Heart right ventricle (tissue), 16 donors: ENCODE measurements at places on chromosomes 12 and 14. TPM values are rescaled to one million over a fixed set of nuclear protein-coding genes. Genes with fewer than 3 reads are reported as not detected.
A peak's percentile ranks its signal among the peaks of the same experiment; 100 is the strongest.

Gene MANSC4
- total RNA-seq, result not detected

Gene SYT10
- not detected for total RNA-seq

DNA sequence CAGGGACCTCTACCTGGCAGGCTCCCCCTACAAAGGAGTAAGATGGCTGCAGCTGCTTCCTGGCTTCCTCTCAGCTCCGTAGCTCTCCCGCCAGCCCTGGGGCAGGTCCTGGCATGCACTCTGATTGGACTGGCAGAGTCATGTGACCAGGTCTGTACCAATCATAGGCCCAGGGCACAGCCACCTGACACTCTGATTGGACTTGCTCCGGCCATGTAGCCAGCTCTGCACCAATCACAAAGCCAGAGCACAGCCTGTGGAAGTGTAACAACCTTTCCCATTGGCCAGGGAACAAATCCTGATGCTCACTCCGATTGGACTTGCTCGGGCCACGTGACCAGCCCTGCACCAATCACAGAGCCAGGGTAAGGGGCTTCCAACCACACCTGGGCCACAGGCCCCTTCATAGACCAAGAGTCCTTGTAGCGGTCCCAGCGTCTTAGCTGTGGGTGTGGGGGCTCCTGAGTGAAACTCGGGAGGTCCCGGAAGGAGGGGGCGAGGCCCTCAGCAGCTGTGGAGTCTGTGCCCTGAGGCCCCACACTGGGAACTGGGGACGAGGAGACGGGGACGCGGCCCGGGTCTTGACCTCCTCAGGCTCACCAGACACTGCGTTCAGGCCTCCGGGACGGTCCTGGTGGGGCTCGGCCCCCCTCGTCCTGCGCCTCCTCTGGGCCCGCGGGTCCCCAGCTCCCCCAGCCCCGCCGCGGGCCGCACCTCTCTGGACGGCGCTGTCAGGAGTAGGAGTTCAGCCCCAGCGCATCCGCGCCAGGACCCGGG, 210.6 kb downstream of the ADGRD1 start:
- H3K27ac ChIP-seq, result no peak overlapping the region
- no peak overlapping the region for H3K4me3 ChIP-seq
- H3K4me1 ChIP-seq, result no peaks in the 10 kb centered on the region
- H3K27me3 ChIP-seq, result peaks cover 11% of the 10 kb centered on the region
- H3K36me3 ChIP-seq, result no peaks in the 10 kb centered on the region

GRCh38 chr14:87397499-87397898, 595.5 kb downstream of the GALC start:
- H3K4me1 ChIP-seq, result no peaks in the 10 kb centered on the region
- H3K36me3 ChIP-seq, result no peaks in the 10 kb centered on the region
- H3K27ac ChIP-seq, result no peak overlapping the region
- H3K4me3 ChIP-seq, result no peak overlapping the region
- no peaks in the 10 kb centered on the region for H3K27me3 ChIP-seq

Gene SRGAP1
- 3.0 TPM for total RNA-seq

Gene RASSF8
- 18.8 TPM for total RNA-seq

Gene OR6C2
- total RNA-seq, result not detected

- H3K4me3 ChIP-seq, result no peak overlapping the region
- no peaks in the 10 kb centered on the region for H3K4me1 ChIP-seq
Observed at GRCh38 chr14:55587847-55588246, 7.8 kb downstream of the KTN1 start.

DNA sequence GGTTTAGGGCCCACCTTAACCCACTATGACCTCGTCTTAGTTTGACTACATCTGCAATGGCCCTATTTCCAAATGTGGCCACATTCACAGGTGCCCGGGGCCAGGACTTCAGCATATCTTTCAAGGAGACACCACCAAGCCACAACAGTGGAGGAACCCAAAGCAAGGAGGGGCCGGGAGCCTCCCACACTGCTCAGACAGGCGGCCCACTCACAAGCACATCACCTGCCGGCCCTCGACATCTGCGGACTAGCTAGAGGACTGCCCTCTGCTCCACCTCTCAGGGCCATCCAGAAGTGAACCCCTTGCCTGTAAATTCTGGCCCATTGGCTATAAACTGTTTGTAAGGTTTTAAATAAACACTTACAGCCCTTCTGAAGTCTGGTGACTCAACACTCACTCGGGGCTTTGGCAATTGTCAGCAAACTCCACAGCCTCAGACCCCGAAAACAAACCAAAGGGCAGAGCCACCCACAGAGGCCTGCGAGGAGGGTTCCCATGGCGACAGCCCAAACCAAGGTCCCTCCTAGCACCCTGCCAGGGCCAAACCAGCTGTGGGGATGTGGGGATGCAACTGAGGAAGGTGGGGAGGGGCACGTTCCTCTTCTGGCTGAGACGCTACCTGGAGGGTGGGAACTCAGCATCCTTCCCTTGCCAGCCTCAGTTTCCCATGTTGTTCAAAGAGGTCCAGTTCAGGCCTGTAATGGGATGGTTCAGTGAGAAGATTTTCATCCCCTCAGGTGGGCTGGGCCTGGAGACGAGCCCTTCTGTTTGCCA, 95.8 kb downstream of the DICER1 start:
- no peak overlapping the region for H3K27ac ChIP-seq
- H3K27me3 ChIP-seq, result no peaks in the 10 kb centered on the region
- no peaks in the 10 kb centered on the region for H3K4me1 ChIP-seq
- H3K4me3 ChIP-seq, result no peak overlapping the region
- DNase-seq, result no peak
- no peaks in the 10 kb centered on the region for H3K36me3 ChIP-seq

GRCh38 chr14:71714225-71714624, 218.0 kb upstream of the RGS6 start:
- H3K27me3 ChIP-seq, result no peaks in the 10 kb centered on the region
- H3K4me3 ChIP-seq, result no peak overlapping the region
- H3K4me1 ChIP-seq, result peaks cover 9% of the 10 kb centered on the region
- no peaks in the 10 kb centered on the region for H3K36me3 ChIP-seq
- no peak overlapping the region for H3K27ac ChIP-seq

Gene KRT86
- total RNA-seq, result not detected

GRCh38 chr12:57726151-57726883, 12.2 kb downstream of the AGAP2 start:
- H3K27me3 ChIP-seq, result peaks cover 6% of the 10 kb centered on the region
- peaks cover 8% of the 10 kb centered on the region for H3K4me1 ChIP-seq
- peak overlapping the region; percentile 83 for H3K27ac ChIP-seq
- H3K4me3 ChIP-seq, result peak overlapping the region; percentile 76
- peak; percentile 81 for DNase-seq
- H3K36me3 ChIP-seq, result peaks cover 9% of the 10 kb centered on the region

Gene TROAP
- total RNA-seq, result 2.2 TPM

GRCh38 chr12:132467511-132467910, 22.4 kb upstream of the FBRSL1 start:
- DNase-seq, result no peak
- H3K4me3 ChIP-seq, result no peak overlapping the region
- H3K36me3 ChIP-seq, result no peaks in the 10 kb centered on the region

Gene GALNT9
- total RNA-seq, result not detected

Gene FOS
- 38.5 TPM for total RNA-seq

GRCh38 chr14:38197001-38197783, 10.5 kb upstream of the SSTR1 start:
- H3K27me3 ChIP-seq, result no peaks in the 10 kb centered on the region
- no peaks in the 10 kb centered on the region for H3K36me3 ChIP-seq
- DNase-seq, result no peak
- H3K4me1 ChIP-seq, result no peaks in the 10 kb centered on the region
- H3K4me3 ChIP-seq, result no peak overlapping the region
- no peak overlapping the region for H3K27ac ChIP-seq

- H3K27me3 ChIP-seq, result no peaks in the 10 kb centered on the region
- peaks cover 8% of the 10 kb centered on the region for H3K4me1 ChIP-seq
- DNase-seq, result no peak
- no peak overlapping the region for H3K4me3 ChIP-seq
- H3K36me3 ChIP-seq, result no peaks in the 10 kb centered on the region
Observed at GRCh38 chr12:93000026-93000425, 70.9 kb upstream of the EEA1 start.

- H3K27ac ChIP-seq, result no peak overlapping the region
- DNase-seq, result peak; percentile 33
- H3K4me1 ChIP-seq, result peaks cover 9% of the 10 kb centered on the region
- H3K27me3 ChIP-seq, result no peaks in the 10 kb centered on the region
- H3K4me3 ChIP-seq, result no peak overlapping the region
Observed at GRCh38 chr12:48160807-48161206, 3.5 kb upstream of the ASB8 start.

DNA sequence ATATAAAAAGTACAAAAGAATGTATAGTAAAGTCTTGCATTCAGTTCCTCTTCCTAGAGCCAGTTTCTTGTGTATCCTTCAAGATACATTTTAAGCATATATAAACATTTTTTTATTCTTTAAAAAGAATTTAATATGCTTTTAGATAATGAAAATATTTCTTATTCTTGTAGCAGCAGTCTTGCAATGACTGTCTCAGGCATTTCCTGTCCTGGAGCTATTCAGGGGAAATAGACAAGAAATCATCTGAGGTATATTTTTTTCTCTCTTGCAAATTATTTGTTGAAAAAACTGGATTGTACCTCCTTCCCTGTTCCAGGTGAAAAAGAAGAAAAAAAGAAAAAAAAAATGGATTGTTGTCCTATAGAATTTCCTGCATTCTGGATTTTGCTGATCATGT, 17.0 kb upstream of the ERBB3 start:
- no peaks in the 10 kb centered on the region for H3K36me3 ChIP-seq
- H3K27ac ChIP-seq, result no peak overlapping the region
- H3K27me3 ChIP-seq, result no peaks in the 10 kb centered on the region
- no peak for DNase-seq
- no peak overlapping the region for H3K4me3 ChIP-seq

DNA sequence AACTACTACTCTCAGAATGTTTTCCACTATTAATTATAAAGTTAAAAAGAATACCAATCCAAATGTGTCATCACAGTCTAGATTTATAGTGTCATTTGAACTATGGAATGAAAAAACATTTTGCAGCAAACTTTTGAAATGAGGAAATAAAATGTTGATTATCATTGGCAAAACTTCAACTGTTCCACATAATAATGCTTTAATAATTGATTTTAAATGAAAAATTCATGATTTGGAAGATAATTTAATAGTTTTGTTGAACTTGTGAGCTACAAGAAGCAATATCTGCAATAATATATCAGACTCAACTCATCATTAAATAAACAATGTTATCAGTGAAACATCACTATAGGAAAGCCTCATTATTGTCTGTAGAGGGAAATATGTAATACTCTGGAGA, 48.2 kb upstream of the DCN start:
- no peak overlapping the region for H3K27ac ChIP-seq
- H3K4me3 ChIP-seq, result no peak overlapping the region
- H3K36me3 ChIP-seq, result no peaks in the 10 kb centered on the region
- H3K27me3 ChIP-seq, result no peaks in the 10 kb centered on the region

- no peak for DNase-seq
- no peaks in the 10 kb centered on the region for H3K36me3 ChIP-seq
Observed at GRCh38 chr12:26379777-26380467, 184.5 kb downstream of the SSPN start.

GRCh38 chr12:119204131-119204530, 25.4 kb downstream of the HSPB8 start:
- H3K4me3 ChIP-seq, result no peak overlapping the region
- H3K27me3 ChIP-seq, result no peaks in the 10 kb centered on the region
- no peaks in the 10 kb centered on the region for H3K36me3 ChIP-seq
- DNase-seq, result peak; percentile 76
- H3K27ac ChIP-seq, result peak overlapping the region; percentile 25

Gene GIT2
- 34.1 TPM for total RNA-seq

- H3K27me3 ChIP-seq, result no peaks in the 10 kb centered on the region
- H3K4me3 ChIP-seq, result no peak overlapping the region
- H3K36me3 ChIP-seq, result no peaks in the 10 kb centered on the region
- DNase-seq, result peak; percentile 52
- no peaks in the 10 kb centered on the region for H3K4me1 ChIP-seq
- H3K27ac ChIP-seq, result no peak overlapping the region
Observed at GRCh38 chr14:63245893-63246292, 41.6 kb downstream of the RHOJ start.

Gene ACIN1
- 68.7 TPM for total RNA-seq

GRCh38 chr14:94029265-94029664, 3.1 kb downstream of the OTUB2 start:
- H3K4me3 ChIP-seq, result no peak overlapping the region
- H3K36me3 ChIP-seq, result no peaks in the 10 kb centered on the region
- no peaks in the 10 kb centered on the region for H3K4me1 ChIP-seq
- H3K27ac ChIP-seq, result no peak overlapping the region
- H3K27me3 ChIP-seq, result no peaks in the 10 kb centered on the region

Gene P2RX2
- total RNA-seq, result not detected
